ENCODE measurements at places on chromosomes 1 and 21.

DNA sequence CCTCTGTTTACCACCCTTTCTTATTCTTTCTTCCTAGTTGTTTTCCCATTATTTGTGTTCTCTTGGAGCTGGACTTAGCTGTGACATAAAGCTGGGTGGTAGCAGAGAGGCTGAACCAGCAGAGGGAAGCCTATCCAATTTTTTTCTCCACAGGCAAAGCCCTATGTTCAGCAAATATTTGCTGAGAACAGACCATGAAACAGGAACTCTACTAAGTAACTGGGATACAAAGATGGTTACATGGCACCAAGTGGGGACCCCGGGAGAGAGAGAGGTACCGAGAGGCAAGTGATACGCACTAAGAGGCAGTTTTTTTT, 6.6 kb downstream of the CFAP141 start:
- DNase-seq, result no peak

GRCh38 chr1:59178339-59179187, 118.3 kb upstream of the FGGY start:
- no peak for DNase-seq

- no peak for DNase-seq
These were observed 30.4 kb upstream of the LAPTM5 start for GRCh38 chr1:30787856-30788495.

GRCh38 chr1:44693159-44693558, 18.6 kb downstream of the ARMH1 start:
- no peak for DNase-seq

GRCh38 chr1:227788271-227789083, 27.0 kb upstream of the PRSS38 start:
- DNase-seq, result peak; percentile 68

DNA sequence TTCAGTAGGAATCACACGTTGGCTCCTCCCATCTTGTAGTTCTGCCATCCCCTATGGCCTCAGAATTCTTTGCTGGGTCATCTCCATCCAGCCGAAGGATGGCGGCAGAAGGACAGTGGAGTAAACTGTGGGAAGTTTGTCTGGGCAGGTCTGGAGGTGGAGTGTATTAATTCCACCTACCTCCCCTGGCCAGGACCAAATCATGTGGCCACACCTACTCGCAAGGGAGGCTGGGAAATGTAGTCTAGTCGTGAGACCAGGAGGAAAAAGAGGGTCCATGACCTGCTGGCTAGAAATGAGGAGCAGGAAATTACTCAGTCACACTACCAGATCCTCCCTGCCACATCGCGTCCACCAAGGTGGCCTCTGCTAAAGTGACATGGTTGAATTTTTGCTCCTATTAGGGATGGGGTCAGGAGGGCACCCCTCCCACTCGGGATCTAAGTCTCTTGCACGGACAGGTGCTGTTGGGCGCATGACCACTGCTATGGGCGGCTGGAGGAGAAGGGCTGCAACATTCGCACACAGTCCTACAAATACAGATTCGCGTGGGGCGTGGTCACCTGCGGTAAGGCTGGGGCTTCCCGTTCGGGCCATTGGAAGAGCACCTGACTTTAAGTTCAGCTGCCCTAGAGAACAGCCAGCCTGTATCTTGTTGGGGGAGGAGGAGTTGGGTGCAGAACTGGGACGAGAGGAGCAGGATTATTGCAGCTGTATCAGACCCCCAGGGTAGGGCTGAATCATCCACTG, 19.5 kb downstream of the PLA2G5 start:
- DNase-seq, result no peak

DNA sequence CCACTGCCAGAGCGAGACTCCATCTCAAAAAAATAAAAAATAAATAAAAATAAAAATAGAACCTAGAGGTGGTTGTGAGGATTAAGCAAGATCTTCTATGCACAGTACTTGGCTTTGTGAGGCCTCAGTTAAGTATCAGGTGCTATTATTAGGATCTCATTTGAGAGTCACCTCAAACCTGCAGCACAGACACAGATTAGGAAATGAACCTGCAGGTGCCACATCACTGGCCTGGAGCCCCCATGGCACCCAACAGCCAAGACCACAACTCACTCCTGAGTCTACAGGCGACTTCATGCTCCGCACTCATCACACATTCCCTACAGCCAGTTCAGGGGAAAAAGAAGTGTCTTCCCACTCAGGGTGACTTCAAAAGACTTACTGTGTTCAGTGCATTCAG, 176.8 kb downstream of the SLC45A1 start:
- no peak for DNase-seq

GRCh38 chr1:8032366-8032910, 6.3 kb upstream of the ERRFI1 start:
- DNase-seq, result no peak

DNA sequence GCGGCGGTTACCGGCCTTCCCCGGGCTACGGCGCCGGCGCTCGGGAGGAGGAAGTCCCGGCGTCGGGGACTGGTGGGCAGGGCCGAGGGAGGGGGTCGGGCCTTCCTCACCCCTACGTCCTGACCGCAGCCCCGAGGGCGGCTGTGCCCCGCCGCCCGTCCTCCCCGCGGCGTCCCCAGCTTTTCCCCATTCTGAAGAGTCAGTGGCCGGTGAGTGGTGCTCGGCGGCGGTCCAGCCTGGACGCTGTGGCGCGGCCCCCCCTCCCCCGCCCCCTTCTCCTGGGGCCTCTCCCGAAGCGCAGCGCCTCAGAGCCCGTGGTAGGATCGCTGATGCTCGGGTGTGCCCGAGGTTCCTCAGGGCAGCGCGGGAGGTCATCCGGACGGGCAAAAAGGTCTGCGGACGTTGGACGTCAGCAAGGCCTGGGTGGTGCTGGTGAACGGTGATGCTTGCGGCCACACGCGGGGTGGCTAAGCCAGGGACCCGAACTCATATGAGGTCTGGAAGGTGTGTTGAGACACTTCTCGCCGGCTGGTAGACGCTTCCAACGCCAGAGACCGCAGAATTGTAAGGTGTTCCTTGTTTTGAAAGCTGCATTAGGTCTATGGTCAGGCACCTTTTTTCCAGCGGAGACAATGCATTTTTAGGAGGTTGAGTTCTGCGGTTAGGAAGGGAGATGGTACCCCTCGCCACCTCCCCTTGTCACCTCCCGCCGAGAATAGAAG, 725 bp downstream of the SLC25A33 start:
- peak; percentile 58 for DNase-seq

DNA sequence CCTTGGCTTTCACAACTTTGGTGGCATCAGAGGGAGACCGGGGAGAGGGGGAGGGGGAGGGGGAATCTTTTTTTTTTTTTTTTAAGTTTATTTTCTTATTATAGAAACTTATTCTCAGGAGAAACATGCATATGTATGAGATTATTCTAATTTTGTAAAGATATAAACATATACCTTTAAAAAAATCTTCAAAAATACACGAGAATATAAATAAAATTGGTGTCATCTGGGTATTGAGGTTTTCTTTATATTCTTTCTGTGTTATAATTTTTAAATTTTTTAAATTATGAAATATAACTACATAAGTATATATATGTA, 18.9 kb upstream of the SNRPE start:
- DNase-seq, result no peak

DNA sequence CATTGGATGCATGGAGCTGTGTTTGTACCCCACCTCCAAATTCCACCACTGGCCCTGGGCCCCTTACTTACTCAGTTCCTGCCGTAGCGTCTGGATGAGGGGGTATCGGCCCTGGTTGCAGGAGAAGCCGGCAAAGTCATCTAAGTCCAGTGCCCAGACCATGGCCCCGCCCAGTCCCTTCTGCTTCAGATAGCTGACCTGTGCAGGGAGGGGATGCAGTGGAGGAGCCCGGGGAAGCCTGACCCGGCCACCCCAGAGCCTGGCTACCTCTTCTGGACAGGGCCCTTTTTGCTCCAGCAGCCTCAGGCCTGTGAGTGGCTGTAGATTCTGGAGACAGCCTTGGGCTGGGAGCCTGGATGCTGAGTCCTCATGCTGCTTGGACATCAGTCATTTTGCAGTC, 11.8 kb downstream of the CHIT1 start:
- DNase-seq, result no peak

GRCh38 chr1:60797351-60797750, 285.0 kb upstream of the NFIA start:
- DNase-seq, result no peak

GRCh38 chr1:82919837-82920236, 1079.1 kb downstream of the TTLL7 start:
- no peak for DNase-seq

GRCh38 chr1:94280541-94280940, 43.2 kb upstream of the ARHGAP29 start:
- DNase-seq, result no peak

DNA sequence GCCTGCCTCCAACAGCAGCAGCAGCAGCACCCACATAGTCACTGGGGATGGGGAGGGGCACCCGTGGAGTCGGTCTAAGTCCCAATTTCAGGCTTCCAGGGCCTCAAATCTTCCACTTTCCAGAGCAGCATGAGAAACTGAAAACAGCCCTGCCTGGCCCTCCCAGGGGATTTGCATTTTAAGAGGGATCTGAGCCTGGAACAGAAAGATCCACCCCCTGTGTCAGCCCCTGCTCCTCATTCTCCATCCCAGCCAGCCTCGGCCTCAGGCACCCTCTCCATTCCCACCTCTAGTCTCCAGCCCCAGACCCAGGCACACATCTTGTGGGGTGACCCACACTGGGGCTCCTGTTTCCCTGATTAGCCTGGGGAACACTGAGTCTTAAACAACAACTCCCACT, 51.8 kb downstream of the FBXO2 start:
- no peak for DNase-seq

- no peak for DNase-seq
These were observed 41.2 kb upstream of the RGS8 start for GRCh38 chr1:182725259-182726255.

GRCh38 chr1:10507111-10507879, 32.5 kb downstream of the PEX14 start:
- peak; percentile 40 for DNase-seq

DNA sequence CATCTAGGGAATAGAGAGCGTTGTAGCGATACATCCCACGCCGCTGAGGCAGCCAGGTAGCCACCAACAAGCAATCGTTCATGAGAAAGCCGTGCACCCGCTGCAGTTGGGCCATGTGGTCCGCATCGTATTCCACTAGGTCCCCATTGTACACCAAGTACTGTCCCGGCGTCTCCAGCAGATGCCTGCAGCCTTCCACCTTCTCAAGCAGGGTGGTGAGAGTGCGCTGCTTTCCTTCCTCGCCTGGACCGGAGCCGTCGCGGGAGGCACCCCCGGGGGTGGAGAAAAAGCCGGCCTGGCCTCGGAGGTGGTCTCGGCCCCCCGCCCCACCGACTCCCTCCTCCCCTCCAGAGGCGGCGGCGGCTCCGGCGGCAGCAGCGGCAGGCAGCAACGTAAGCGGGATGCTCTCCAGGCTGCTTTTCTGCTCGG, 595 bp downstream of the EXOC8 start:
- DNase-seq, result no peak

DNA sequence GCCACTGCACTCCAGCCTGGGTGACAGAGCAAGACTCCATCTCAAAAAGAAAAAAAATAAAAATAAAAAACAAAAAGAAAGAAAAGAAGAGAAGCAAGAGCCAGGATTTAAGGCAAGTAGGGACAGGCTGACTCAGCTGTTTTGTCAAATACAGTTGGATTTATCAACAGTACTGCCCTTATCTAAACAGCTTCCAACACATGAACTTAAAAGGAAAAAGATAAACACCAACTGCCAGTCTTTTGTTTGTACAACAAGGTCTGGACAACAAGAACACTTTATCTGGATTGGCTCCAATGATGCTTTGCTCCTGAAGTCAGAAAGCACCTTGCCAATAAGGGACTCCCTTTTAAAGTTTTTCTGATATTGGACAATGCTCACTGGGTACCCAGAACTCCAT, 886.0 kb downstream of the ADGRL2 start:
- no peak for DNase-seq
